Hematopoietic multipotent progenitor cell (in vitro differentiated cells): ENCODE measurements at places on chromosomes 12 and 14.
A peak's percentile ranks its signal among the peaks of the same experiment; 100 is the strongest.

DNA sequence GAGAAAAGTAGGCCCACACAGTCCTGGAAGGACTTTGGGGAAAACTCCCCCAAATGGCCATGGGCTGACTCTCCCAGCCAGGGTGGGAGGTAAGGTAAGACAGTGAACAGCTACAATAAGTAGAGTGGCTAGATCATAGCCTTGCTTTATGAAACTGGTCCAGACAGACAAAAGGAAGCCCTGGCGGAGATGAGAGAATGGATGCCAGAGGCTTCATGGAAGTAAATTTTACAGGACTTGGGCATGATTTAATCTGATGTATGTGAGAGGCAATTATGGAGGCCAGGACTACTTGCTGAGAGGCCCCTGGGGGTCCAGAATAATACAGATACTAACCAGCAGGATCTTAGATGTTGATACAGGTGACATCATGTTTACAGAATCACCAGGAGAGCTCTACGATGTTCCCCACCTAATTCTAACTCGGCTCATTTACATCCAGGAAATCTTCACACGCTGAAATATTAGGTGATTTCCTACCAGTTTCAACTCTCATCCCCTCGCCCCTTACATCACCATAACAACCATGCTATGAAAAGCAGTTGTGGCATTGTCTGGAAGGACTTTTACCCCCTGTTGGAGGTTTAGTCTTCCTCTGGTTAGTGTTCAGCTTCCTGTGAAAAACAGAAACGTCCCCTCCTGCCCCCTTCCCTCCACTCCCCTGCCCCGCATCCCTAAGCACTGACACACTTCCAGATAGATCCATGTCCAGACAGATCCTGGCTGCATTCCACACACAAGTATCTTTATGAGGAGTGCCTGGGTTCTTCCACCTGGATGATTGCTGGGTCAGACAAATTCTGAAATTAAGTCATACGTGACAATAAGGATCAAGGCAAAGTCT is 39.5 kb upstream of the NT5DC3 start:
- peak; percentile 71 for DNase-seq

GRCh38 chr12:127652281-127652680 is 614.7 kb upstream of the TMEM132C start:
- no peak for DNase-seq

DNA sequence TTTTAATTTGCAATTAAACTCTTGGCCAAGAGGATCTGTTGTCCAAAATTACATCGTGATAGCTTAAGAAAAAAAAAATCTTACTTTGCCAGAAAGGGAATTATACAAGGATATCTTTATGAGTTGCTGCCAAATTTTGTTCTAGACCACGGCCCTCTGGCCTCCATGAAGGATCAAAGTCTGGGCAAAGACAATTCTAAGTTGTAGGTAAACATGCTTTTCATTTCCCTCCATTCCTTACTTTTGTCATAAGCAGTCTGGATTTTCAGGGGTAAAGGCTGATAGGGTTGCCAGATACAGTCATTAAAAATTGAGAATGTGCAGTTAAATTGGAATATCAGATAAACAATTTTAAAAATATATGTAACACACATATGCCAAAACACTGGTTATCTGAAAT is 135.1 kb downstream of the MON2 start:
- no peak for DNase-seq

DNA sequence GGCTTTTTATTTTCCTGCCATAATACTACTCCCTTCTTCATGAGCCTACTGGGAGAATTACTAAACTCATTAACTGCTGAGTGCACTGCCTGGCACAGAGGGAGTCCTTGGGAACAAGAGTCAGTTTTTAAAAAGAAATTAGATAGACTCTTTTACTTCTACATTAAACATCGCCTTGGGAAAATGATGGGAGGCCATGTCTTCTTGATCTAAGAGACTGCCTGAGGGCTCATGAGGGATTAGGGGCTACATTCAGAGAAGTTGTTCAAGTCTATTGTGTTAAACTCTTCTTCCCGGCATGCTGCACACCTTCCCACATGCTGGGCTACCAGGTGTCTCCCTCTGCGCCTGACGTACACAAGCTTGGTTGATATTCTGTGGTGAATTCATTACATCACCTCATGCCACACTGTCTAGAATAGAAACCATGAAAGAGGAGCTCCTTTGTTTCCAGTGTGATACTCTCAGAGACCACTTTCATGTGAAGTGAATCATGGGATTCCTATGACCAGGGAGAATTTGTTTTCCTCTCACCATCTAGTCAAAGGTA is 1422.3 kb downstream of the AACS start:
- DNase-seq = no peak

DNA sequence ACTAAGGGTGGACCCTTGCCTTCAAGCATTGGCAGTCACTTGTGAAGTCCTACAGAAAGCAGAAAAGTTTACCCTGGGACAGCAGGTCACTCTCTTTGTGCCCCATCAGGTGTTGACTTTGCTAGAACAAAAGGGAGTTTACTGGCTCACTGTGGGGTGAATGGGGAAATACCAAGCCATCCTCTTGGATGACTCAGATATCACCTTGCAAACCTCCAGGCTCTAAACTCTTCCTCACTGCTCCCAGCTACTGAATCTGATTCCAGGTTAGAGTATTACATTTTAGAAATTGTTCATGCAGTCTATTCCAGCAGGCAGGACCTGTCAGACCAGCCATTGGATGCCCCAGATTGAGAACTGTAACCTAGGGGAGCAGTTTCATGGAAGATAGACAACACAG is 7.3 kb upstream of the EDDM3B start:
- DNase-seq = no peak

DNA sequence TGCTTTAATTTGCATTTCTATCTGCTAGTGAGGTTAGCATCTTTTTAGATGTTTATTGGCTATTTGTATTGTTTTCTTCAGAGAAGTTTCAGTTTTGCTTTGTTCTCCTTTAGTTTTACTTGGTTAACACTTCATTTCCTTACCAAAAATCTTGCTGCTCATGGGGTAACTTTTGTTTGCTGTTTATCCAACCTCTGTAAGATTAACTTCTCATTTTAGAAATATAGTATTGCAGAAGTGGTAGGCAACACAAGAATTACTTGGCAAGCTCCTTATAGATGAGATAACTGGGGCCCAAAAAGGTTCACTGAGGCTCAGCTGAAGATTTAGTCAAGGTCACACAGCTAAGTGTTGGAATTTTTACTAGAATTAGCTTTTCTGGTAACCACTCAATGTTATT is 40.5 kb downstream of the ALKBH1 start:
- no peak for DNase-seq

DNA sequence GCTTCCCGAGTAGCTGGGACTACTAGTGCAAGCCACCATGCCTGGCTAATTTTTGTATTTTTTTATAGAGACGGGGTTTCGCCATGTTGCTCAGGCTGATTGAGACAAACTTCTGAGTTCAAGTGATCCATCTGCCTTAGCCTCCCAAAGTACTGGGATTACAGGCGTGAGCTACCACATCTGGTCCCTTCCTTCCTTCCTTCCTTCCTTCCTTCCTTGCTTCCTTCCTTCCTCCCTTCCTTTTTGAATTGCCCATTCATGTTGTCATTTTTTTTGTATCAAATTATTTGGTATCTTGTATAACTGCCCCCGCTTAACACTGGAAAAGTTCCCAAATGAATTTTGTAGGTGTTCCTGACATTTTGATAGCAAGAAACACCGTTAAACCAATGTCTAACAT is 11.7 kb downstream of the RAD9B start:
- no peak for DNase-seq

- DNase-seq = no peak
These were observed 63.0 kb downstream of the CLMN start for GRCh38 chr14:95256776-95257060.

DNA sequence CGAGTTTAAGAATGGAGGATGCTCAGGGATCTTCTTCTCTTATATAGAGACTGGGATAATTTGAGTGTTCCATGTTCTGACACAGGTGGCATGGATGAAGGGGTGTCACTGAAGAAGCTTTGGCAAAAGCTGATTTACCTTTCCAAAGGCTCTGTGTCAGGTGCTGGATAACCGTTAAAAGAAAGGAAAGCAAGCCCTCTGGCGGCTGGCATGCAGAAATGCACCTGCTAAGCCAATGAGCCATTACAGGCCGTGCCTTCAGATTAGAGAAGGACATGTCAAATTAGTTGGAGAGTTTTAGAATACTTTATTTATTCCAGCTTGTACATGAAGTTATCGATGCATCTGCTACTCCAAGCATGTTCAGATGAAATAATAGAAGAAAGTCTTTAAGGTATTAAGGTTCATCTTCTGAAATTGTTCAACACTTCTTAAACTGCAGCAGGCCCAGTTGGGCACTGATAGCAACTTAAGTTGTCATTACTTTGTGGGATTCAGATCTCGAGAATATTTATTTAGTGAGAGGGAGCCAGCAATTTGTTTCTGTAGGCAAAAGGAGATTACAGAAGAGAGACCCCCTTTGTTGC is 678.2 kb downstream of the NRXN3 start:
- no peak for DNase-seq

- DNase-seq = no peak
These were observed 521.2 kb upstream of the TBX3 start for GRCh38 chr12:115204957-115205754.

DNA sequence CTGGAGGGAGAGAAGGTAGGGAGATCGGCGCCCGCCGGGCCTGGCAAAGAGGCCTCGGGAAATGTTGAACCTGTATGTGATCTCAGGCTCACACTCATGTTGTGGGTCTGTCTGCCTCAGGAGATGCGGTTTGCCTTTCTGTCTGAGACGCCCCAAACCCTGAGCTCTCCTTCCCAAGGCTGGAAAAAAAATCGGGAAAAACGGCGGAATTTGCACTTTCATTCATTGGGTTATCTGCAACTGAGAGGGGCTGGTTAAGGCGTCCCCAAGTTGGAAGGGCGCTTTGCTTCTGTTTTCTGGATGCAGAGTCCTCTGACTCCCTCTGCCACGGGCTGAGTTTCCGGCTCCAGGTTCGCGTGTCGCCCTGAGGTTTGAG is 5.0 kb upstream of the HOXC9 start:
- DNase-seq = no peak

DNA sequence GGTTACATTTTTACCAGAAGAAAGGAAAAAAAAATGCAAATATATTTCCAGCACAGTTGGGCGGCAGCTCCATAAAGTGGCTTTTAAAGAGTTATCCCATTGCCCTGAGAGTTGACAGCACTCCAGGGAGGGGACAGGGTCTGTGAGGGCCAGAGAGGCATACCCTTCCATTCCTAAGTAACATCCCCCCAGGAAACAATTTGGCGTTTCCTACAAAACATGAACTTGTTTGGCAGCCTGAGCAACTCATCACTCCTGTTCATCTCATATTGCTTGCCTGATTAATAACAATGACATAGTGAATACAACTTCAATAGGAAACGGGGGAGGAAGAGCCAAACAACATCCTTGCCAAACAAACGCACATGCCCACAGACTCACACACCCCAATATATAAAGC is 23.3 kb downstream of the TC2N start:
- no peak for DNase-seq

GRCh38 chr12:102376181-102376747 is 104.1 kb downstream of the IGF1 start:
- no peak for DNase-seq

DNA sequence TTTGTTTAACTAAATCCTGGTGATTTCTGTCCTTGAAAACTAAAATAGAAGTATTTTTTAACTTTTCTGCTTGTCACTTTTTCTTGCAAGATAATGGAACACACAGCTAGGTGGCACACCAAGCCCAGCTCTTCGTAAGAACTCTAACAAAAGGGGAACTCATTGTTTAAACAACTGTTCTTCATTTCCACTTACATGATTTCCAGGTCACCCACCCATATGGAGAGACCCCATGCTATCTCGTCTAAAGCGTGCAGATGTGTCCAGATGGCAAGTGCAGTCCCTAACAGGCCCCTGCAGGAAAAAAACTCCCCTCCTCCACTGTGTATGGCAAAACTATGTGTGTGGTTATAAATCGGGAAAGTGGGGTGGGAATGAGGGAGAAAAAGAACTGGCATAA is 43.3 kb upstream of the NT5DC3 start:
- DNase-seq = peak; percentile 24

- DNase-seq = no peak
These were observed 44.8 kb upstream of the PRMT8 start for GRCh38 chr12:3446235-3446634.

DNA sequence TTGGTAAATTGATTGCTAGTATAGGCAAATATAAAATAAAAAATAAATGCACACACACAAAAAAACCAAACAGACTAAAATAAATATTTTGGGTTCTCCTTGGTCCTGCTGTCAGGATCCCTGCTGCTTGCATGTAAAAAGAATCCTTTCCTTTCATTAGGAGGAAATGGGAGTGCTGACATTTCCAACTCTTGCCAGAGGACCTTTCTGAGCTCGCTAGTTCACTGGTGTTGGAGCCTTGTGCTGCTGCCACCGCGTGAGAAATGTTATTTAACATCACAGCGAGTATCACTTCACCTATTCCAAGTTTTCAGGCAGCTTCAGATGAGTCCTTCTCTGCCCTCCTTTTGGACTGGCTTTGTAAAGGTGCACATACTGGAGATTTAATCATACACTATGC is 358.9 kb downstream of the NPAS3 start:
- no peak for DNase-seq

- no peak for DNase-seq
These were observed 185.6 kb downstream of the DACT1 start for GRCh38 chr14:58823312-58823711.

- no peak for DNase-seq
These were observed 24.9 kb downstream of the VPS37B start for GRCh38 chr12:122870867-122871664.

DNA sequence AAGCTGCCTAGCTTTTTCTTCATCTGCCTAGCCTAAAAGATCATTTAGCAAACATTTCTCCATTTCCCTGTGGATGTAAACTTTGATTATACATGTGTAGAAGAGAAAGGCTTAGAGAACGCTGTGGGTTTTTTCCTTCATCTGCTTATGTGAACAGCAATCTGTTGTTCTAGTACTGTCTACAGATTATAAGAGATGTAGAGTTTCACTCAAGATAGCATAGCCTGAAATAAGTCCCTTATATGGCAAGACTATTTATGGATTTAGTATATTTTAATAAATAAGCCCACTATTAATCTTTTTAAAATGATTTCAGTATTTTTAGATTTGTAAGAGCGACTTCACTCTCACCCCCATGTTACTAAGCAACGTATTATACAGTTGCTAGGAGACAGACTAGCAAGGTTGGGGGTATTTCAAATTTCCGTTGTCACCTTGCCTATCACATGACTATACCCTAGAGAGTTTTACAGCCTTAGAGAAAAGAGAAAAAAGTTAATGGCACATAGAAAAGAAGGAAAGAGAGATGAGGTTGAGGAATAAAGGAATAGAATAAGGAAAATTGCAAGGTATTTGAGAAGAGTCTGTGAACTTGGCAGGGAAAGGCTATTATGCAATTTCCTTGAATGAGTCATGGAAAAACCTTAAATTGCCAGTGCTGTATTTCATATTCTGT is 12.2 kb upstream of the TUBA1A start:
- DNase-seq = no peak

DNA sequence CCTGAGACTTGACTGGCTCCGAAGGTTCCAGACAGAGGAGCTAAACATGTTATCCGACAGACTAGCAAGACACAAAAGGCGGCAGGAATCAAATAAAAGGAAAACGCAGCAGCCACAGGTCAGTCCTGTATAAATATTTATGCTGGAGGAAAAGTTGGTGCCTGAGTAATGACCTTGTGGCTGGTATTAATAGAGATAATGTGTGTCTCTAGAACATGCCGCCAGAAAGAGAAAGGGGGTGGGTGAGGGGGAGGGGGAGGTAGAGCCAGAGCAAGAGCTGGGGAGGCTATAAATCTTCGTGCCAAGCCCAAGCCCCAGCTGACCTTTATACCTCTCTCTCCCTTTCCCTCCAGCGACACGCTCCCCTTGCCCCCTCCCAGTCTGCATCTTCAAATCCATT is 590.4 kb downstream of the MED13L start:
- no peak for DNase-seq
